Stimulated activated CD4-positive, alpha-beta T cell treated with anti-CD3 and anti-CD28 coated beads, Interleukin-12 subunit alpha, Interleukin-12 subunit beta, amount 100 ng/mL, for 4 hours (primary cell): ENCODE measurements at places on chromosomes 5 and 9.

DNA sequence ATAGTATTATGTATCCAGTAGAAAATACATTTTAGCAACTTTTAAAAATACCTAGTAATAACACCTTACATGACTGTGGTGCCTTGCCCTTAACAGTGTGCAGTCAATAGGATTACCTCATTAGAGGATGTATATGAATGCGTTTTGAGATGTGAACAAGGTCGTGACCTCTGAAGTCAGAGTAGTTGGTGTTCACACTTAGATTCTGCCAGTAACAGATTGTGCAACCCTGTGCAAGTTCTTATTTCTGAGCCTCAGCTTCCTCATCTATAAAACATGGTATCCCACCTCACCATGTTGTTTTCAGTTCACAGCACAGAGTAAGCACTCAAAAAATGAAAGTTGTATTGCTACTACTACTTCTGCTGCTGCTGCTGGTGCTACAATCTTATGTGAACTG lies 347.3 kb downstream of the KDM4C start:
- DNase-seq = no peak

GRCh38 chr9:7479300-7479699 lies 320.3 kb downstream of the DMAC1 start:
- no peak for DNase-seq

DNA sequence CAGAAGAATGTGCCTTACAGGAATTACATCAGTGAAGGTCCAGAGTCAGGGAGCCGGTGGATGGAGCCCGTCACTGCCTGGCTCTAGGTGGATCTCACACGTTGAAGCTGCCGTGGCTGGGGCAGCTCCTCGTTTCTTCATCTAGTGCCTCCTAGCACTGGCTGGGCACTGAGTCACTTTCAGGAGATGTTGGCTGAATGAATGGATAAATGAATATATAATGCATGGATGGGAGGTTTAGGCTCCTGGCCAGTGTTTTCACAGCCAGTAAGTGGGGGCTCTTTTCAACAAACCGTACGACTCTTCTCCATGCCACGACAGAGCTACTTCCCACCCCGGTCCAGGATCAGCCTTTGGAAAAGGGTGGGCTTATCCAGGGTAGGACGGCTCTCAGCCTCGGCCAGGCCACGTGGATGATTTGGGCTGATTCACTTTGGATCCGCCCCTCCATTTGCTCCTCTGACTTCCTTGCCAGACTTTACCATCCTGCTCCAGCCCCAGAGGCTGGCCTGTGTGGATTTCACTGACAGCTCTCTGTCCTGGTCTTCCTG lies 1.3 kb upstream of the SH3PXD2B start:
- DNase-seq = no peak

DNA sequence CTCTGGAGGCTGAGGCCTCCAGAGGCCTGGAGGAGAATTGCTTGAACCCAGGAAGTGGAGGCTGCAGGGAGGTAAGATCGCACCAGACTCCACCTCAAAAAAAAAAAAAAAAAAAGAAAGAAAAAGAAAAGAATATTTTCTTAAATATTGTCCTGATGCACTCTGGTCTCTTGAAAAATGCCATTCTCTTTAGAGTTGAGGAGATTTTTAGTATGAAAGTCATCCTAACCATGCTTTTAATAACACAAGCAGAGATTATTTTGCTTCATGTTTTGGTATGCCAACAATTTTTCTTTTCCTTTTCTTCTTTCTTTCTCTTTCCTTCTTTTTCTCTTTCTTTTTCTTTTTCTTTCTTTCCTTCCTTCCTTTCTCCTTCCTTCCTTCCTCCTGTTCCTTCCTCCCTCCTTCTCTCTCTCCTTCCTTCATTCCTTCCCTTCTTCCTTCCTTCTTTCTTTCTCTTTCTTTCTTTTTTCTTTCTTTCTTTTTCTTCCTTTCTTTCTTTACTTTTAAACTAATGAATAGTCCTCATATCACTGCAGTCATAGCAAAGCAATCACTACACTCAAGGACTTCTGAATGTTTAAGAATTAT lies 116.9 kb upstream of the CCNH start:
- DNase-seq = no peak

- DNase-seq = no peak
Measured at GRCh38 chr5:35024911-35025510, 22.7 kb downstream of the AGXT2 start.

DNA sequence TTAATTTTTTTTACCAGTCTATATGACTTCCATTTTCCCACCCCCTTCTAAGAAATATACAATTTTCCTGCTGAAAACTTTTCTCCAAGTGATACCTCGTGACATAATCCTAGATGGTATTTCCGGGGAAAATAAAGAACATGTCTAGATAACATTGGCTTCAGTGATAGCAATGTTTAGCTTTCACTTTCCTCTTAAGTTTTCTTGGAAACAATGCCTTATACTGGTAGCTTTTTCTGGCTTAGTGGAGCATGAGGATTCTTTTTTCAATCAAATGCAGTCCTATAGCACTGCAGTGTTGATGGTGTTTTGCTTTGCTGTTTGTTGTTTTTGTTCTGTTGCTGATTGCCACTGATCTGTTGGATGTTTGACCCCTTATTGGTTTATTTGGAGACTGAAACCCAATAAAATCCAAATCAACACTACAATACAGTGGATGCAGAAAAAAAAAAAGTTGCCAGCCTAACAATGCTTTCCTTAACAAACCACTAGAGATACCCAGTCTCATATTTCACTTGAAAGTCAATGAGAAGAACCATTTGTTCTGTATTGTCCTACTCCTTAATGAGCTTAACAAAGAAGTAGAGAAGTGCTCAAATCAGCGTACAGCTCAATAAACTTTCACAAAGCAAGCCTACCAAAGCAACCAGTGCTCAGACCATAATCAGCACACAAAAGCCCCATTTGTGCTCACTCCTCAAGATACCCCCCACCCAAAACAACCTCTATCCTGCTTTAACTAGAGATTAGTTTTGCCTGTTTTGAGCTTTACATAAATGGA lies 74.2 kb upstream of the GRAMD2B start:
- DNase-seq = no peak

DNA sequence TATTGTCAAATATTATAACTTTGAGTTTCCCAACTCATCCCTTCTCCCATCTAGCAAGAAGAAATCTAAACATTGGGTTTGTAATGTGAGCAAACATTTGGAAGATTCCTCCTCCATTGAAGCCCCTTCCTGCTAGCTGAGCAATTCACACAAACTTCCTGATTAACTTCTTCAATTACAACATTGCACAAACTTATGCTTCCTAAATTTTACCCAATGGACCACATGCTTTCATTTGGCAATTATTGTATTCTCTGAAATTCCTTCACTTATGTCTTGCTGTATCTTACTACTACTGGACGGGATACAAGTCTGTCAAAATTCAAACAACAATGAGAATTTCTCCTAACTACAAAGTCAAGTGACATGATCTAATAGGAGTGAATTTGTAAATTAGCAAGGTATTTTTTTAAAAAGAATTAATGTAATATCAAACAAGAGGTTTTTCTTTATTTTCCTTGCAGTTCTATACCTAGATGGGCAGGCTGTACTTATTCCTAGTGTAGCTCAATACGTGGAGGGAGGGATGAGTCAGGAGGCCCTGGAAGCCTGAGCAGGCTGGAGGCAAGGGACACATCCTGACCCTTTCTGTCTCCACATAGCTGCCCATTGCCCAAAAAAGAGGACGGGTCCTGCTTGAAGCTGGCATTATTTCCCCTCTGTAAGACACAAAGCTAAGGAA lies 11.8 kb upstream of the IFNW1 start:
- DNase-seq = no peak

DNA sequence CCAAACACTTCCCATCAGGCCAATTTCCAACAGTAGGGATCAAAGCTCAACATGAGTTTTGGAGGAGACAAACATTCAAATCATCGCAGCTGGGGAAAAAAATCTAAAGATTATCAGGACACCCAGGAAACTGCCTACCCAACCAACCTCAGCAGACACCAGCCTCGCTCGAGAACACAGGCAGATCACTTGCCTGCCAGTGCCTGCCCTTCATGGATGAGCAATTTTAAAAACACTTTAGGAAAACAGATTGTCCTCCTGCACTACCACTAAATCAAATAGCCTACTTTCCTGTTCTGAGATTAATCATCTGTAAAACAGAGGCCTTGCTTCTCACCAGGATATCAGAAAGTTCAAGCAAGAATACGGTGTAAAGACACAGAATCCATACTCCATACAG lies 14.7 kb upstream of the TMEM174 start:
- no peak for DNase-seq

- no peak for DNase-seq
Measured at GRCh38 chr9:73597771-73598170, 446.1 kb downstream of the ANXA1 start.
